ENCODE measurements at places on chromosomes 7 and 10.
A peak's percentile ranks its signal among the peaks of the same experiment; 100 is the strongest.

DNA sequence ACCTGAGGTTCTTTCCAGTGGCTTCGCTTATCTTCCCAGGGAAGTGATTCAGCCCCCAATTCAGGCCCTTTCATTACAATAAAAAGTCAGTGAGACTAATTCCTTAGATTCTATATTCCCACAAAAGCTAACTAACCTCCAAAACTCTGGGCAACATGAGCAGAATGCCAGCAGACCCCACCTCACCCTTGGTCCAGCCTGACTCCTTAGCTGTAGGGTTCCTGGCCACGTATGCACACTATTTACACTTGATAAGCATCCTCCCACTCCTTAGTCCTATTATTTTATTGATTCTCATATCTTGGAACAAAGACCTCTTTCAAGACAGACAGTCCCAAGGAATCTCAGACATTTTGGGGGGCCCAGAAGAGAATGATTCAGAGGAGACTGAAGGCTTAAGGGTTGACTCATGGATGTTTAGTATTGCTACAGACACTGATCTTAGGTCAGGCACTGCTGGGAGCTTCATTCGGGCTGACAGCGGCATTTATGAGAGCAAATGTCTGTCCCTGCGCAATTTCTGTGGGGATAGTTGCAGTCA lies 162.6 kb upstream of the GDF10 start:
- DNase-seq: no peak

DNA sequence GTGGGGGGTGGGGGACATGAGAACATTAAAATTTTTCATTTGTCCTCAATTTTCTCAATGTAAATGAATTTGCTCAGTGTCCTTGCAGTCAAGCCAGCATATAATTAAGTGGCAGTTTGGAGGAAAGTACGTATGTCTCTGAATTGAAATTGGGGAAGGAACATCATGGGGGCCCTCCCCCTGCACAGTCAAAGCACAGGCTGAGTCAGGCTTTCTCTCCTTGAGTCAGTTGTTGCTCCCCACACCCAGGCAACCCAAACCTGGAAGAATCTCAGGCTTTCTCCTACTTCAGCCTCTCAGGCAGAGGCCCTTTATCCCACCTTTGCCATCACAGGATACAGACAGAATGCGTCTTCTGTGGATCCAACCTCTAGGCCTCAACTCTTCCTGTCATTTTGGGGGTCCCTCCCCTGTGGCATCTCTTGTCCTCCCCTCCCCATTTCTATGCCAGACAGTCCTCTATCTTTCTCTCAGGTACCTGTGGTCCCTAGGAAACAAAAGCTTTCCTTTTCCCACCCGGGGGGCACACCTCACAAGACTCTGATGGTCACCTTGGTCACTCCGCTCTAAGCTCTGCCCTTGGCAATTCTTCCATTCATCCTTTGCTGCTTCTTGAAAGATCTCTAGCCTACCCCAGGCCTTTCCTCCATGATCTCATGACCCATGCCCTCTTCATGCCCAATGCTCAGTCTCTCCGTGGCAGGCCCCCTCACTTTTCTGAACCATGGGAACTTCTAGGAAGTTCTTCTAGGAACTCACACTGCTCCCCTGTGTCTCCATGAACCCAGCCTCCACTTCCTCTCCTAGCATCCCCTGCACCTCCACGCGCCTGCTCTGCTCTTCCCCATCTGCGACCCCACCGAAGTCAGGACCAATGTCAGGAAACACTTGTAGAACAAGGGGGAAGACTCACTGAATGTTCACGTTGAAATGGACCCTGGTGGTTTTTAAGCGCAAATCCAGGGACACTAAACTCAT lies 40.4 kb downstream of the CREB3L2 start:
- DNase-seq: no peak

DNA sequence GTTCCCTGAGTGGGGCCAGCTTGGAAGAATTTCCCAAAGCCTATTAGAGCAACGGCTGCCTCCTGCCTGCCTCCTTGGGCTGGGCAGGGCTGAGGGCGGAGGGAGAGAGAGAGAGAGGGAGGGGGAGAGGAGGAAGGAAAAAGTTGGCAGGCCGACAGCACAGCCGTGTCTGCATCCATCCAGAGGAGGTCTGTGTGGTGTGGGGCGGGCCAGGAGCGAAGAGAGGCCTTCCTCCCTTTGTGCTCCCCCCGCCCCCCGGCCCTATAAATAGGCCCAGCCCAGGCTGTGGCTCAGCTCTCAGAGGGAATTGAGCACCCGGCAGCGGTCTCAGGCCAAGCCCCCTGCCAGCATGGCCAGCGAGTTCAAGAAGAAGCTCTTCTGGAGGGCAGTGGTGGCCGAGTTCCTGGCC lies at the start of gene AQP1:
TSS of gene AQP1 (plus strand) at position 293 of the 409 bp plus-strand sequence. CDS start at position 350, 57 bp downstream.
- DNase-seq: peak; percentile 91

DNA sequence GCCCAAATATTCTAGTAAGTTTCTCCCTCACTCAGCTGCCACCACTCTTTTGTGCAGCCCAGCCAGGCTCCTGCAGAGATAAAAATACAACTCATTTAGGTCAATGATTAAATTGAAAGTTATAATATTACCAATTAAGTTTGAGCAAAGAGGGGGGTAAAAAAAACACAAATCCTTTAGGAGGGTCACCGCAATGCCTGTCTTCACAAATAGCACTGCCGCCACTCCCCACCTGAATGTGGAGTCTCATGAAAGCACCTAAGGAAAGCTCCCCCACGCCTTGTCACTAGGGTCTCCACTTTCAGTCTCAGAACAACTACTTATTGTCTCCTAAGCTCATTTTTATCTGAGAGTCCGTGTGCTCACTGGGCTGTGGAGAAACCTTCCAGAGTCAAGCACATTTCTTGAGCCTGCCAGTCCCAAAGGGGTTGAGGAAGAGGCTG lies 148.7 kb downstream of the FGFR2 start:
- DNase-seq: no peak

DNA sequence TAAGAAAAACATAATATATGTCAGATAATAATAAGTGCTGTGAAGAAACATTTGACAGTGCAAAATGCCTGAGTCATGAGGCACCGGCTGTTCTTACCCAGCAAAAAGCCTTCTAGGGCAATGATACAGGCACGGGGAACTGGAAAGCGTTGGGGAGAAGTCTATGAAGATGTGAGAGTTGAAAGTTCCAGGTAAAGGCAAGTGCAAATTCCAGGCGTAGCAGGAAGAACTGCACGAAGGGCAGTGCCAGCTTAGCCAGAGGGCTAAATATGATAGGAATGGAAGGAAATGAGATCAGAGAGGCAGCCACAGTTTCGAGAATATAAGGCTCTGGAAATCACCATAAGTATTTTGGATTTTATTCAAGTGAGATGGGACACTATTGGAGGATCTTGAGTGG lies 87.0 kb downstream of the IPMK start:
- no peak for DNase-seq

DNA sequence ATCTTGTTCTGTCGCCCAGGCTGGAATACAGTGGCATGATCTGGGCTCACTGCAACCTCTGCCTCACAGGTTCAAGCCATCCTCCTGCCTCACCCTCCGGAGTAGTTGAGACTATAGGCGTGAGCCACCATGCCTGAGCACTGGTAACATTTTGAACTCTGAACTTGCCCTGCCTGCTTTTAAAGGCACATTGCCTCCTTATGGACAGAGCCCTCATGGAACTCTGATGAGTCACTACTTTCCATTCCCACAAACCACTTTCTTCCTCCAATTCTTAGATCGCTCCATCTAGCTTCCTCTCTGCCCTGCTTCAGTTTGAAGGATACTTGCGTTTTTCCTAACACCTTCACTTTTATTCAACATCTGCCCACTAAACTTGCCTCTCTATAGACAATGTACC lies 38.1 kb downstream of the PRPS1L1 start:
- DNase-seq: no peak

DNA sequence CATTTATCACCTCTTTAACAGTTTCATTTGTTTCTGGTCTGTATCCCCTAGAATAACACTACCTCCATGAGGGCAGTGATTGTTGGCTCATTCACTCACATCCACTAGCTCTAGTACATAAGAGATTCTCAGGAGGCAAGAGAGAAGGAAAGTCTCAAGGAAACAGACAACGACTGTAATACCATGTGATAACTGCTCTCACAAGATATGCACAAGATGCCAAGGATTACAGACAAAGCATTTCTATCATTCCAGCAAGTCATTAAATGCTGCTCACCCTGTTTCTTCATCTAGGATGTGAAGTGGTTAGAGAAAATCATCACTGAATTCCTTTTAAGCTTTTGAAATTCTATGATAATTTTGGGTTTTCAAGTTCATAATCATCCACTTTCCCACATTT lies 115.3 kb downstream of the HIBADH start:
- DNase-seq: no peak

- DNase-seq: no peak
Observed at GRCh38 chr7:20745702-20746101, 41.0 kb downstream of the SP8 start.

DNA sequence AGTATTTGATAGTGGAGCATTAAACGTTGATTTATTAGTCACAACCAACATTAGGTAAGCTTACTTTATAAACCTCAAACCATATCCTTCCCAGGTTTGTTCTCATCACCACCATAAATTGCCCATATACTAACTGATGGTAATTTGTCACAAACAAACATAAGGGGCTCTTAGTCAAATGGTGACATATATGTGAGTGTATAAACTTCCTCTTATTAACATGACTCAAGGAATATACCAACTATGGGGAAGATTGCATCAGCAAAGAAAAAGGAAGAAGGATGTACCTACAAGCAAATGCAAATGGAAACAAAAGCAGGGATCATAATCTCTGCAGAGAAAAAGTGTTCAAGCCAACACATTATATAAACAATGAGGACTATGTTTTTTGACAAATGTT lies 418.2 kb upstream of the AKR1E2 start:
- no peak for DNase-seq

DNA sequence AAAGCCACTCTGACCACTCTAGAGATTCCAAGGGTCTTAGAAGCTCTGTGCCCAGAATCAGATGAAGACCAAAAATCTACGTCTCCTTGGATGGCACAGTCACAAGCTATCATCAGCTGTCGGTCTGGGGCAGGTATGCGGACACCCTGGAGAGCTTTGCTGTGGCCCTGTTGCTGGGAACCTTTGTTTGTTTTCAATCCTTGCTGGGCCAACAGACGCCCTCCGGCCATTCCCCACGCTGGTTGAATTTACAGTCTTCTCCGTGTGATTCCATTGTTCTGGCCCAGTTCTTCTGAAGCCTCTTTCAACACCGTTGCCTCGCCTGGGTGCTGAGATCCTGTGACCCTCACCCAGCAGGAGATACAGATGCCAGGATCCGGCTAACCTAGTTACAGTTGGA lies 149.4 kb upstream of the PFKP start:
- DNase-seq: no peak
